NCI-H774 (cell line): ENCODE measurements at places on chromosomes 7 and 10.

- DNase-seq: no peak
These were observed 27.6 kb upstream of the NEUROG3 start for GRCh38 chr10:69600761-69601330.

- no peak for DNase-seq
These were observed 288.5 kb downstream of the ZEB1 start for GRCh38 chr10:31607481-31607880.

- DNase-seq: no peak
These were observed 181.1 kb upstream of the ASAH2 start for GRCh38 chr10:50432211-50433009.

- no peak for DNase-seq
These were observed 65.0 kb upstream of the ZNF746 start for GRCh38 chr7:149562602-149563001.

GRCh38 chr10:33180390-33180789, 154.1 kb downstream of the NRP1 start:
- DNase-seq: no peak

GRCh38 chr10:127907411-127908105, 655 bp downstream of the PTPRE start:
- DNase-seq: no peak

- DNase-seq: no peak
These were observed 2.0 kb upstream of the SPOCK2 start for GRCh38 chr10:72090326-72090725.

- DNase-seq: no peak
These were observed 54.7 kb upstream of the TNS3 start for GRCh38 chr7:47636433-47637175.
